Esophagus squamous epithelium (tissue), 5 donors: ENCODE measurements at places on chromosomes 16 and 17.

DNA sequence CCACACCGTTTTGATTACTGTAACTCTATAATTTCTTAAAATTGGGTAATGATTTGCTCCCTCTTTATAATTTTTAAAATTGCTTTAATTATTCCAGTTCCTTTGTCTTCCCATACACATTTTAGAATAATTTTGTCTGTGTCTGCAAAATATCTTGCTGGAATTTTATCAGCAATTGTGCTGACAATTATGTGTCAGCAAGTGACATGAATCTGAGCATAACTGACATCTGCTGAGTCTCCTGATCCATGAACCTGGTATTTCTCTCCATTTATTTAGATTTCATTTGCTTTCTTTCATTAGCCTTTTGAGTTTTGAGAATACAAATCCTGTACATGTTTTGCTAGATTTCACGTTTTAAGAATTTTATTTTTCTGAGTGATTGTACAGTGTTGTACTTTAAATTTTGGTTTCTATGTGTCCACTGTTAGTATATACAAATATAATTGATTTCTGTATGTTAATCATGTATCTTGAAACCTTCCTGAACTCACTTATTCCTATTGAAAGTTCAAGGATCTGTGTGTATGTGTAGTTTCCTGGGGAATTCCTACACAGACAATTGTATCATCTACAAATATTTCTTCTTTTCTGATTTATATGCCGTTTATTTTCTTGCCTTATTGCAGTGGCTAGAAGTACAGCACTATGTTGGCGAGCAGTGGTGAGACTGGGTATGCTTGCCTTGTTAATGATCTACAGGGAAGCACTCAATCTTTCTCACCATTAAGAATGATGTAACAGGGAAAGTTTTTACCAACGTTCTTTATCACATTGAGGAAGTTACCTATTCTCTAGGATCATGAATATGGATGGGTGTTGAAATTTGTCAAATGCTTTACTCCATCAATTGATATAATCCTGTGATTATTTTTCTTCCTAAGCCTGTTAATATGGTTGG, 45.2 kb downstream of the N4BP1 start:
- no peak overlapping the region for H3K4me3 ChIP-seq
- peaks cover 3% of the 10 kb centered on the region for H3K4me1 ChIP-seq
- H3K36me3 ChIP-seq: no peaks in the 10 kb centered on the region
- H3K27ac ChIP-seq: no peak overlapping the region

DNA sequence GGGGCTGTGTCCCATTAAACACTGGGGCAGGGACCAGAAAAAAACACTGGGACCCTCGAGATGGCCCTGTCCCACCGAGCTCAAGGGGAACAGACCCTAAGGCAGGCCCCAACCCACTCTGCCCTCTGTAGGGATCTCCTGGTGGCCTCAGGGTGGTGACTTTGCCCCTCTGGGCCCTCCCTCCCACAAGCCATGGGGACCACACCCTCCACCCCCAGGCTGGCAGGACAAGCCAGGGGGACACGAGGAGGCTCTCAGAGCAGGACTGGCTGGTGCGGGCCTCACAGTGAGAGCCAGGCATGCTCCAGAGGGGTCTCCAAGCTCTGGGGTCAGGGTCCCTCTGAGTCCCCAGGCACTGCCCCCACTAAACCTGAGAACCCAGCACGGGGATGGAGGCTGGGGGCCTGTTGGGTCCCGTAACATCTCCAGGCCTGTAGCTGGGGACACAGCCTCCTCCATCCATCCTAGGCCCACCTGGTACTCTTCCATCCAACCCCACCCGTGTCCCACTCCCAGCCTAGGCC, 14.5 kb upstream of the SRRM2 start:
- no peak overlapping the region for H3K4me3 ChIP-seq
- no peaks in the 10 kb centered on the region for H3K36me3 ChIP-seq
- peaks cover 43% of the 10 kb centered on the region for H3K27me3 ChIP-seq
- peaks cover 4% of the 10 kb centered on the region for H3K4me1 ChIP-seq

DNA sequence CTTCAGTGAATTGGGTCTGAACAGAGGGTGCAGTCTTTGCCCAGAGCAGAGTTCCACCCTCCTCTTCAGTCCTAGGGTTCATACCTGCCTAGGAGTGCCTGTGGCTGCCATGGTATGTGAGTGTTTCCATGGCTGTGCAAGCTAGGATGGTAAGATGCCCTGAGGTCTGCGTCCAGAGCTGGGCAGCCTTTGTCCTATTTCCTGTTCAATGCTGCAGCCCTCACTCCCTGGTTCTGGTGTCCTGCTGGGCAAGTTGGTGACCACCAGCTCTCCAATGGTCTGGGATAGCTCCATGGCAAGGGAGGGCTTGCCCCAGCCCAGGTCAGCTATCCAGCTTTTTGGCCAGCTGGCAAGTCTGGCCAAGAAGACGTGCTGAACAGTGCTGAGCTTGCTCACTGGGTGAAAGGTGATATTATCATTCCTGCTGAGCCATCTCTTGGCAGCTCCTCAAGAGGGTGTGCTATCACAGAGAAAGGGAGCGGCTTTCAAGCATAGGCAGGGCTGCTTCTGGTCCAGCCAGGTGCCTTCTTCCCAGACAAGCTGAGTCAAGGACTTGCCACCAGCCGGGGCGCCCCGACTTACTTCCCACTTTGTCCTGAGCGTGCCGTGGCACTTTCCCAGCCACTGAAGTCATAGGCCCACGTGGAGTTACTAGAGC, 13.0 kb upstream of the NFATC3 start:
- peaks cover 51% of the 10 kb centered on the region for H3K4me1 ChIP-seq
- no peak for DNase-seq
- H3K27me3 ChIP-seq: no peaks in the 10 kb centered on the region
- H3K36me3 ChIP-seq: peaks cover 10% of the 10 kb centered on the region
- no peak overlapping the region for H3K4me3 ChIP-seq
- peak overlapping the region; percentile 71 for H3K27ac ChIP-seq

DNA sequence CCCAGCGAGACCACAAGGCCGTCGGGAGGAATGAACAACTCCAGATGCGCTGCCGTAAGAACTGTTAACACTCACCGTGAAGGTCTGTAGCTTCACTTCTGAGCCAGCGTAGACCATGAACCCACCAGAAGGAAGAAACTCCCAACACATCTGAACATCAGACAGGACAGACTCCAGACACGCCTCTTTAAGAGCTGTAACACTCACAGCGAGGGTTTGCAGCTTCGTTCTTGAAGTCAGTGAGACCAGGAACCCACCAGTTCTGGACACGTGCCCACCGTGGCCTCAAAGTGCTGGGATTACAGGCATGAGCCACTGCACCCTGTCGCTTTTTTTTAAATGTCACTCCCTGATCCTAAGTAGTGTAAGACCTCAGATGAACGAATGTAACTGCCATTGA, 17.3 kb downstream of the KPNA2 start:
- DNase-seq: no peak
- H3K4me1 ChIP-seq: peaks cover 14% of the 10 kb centered on the region
- H3K27me3 ChIP-seq: no peaks in the 10 kb centered on the region
- H3K27ac ChIP-seq: peak overlapping the region; percentile 73
- H3K36me3 ChIP-seq: no peaks in the 10 kb centered on the region

DNA sequence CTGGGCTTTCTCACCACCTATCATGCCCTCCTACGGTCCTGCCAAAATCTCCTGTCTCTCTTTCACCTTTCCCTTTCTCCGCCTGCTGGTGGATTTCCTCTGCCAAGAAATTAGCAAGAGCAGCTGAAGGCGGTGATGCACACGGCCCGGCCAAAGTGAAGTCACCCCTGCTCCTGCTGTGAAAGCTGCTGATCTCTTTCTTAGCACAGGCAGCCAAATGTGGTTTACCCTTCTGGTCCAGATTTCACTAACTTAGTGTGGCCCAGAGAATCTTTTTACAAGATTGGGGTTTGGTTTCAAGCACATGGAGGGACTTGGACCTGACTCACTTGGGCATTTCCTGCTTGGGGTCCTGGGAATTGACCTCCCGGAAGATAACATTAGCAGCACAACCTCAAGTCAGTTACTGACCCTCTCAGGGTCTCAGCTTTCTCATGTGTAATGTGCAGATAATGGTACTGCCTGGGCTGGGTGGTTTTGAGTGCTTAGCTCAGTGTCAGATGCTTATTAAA, 155.7 kb downstream of the SOCS1 start:
- no peak overlapping the region for H3K4me3 ChIP-seq
- peaks cover 28% of the 10 kb centered on the region for H3K36me3 ChIP-seq
- no peaks in the 10 kb centered on the region for H3K27me3 ChIP-seq
